ENCODE measurements at places on chromosomes 2 and 18.

- no peak for DNase-seq
Measured at GRCh38 chr2:72118951-72119350, 28.7 kb downstream of the CYP26B1 start.

GRCh38 chr2:51013079-51013932, 18.6 kb downstream of the NRXN1 start:
- no peak for DNase-seq

DNA sequence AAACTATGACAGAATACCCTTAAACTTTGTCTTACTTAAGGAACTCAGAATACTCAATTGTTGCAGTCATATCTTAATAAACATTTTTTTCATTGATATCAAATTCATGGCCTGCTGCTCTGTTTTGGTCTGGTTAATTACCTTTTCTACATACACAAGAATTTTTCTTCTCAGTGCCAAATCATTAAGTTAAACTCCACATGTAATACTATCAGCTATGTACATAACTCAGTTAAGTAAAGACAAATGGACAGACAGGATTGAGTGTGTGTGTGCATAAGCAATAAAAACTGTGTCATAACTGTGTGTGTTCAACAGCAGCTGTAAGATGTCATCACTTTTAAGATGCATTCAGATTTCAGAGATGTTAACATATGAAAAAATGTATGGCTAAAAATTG, 34.4 kb downstream of the VRK2 start:
- no peak for DNase-seq

DNA sequence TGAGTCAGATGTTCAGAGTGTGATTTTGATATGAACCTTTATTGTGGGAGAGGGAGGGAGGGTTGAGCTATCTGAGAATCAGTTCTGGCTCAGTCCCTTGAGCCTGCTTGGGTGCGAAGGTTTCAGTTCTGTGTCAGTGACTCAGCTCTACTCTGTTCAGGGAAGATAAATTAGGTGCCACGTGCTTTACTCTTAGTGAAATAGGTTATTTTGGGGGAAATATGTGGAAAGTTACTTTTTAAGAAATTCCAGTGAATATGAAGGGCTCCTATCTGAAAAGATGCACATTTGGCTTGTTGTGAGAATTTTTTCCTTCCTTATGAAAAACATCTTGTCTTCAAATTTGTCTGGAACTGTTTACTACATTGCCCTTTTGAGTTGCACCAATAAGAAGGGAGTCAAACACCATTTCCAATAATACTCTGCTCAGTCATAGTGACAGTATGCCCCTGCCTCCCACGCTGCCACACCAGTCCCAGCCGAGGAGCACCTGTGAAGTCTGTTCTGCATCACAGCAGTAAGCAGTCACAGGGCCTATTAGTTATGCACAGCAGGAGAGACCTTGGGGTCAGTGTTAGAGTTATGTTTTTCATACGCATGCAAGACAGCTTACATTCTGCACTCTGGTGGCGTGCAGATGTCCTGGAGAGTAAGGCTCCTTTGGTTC, 32.8 kb upstream of the DNAH7 start:
- no peak for DNase-seq

DNA sequence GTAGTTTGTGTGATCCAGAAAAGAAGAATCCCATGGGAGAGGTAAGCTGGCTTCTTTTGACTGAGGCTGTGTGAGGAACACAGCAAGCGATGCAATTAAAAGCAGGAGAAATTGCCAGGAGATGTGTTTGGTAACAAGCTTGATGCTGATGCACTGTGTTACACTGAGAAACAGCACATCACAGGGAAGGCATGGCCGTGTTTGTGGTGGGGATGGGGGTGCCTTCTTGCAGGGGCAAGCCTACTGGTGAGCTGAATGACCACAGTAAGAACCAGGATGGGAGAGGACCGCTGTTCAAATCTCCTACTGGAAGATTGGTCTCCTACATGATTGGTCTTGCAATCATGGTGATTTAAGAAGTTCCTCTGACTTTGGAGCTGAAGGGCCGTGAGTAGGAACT, 477.7 kb upstream of the HS6ST1 start:
- DNase-seq: no peak

DNA sequence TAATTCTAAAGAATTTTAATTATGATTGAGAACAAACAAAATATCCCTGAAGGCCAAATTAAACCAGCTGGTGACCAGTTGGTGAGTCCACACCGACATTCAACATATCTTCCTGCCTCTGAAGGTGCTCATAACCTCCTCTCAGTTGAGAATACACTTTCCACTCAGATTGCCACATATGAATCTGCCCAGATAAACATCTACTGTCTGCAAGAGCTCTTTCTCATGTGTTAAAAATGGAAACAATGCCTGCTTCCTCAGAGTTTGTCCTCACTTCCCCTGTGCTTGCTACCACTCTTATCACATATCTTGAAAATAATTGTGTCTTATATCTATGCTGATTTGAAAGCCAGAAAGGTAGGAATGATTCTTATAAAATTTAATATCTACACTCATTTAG, 177.7 kb upstream of the GULP1 start:
- no peak for DNase-seq

DNA sequence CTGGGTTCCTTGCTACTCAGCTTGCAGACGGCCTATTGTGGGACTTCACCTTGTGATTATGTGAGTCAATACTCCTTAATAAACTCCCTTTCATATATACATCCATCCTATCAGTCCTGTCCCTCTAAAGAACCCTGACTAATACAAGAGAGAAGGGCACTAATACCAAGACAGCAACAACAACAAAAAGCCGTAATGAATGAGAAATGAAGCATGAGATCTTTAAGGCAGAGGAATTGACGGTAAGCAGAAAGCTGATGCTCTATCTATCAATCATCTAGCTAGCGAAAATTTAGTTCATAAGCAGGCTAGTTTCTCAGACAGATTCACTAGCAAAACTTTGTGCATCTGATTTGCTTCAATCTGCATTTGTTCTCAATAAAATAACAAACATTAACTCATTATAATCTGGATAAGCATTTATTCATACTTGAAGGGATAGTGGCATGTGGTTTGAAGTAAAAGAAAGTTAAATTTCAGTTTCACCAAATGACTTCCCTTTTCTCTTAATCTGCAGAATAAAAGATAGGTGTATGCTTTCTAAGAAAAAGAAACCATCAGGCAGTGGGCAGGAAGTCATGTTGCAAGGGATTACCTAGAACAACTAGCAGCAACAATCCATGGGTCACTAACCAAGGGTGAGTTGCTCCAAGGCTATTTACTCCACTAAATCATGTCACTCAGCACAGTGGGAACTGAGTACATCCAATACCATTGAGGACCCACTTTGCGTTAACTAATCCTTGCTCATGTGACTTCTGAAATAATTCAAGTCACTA, 376.5 kb downstream of the TMEM182 start:
- DNase-seq: no peak

DNA sequence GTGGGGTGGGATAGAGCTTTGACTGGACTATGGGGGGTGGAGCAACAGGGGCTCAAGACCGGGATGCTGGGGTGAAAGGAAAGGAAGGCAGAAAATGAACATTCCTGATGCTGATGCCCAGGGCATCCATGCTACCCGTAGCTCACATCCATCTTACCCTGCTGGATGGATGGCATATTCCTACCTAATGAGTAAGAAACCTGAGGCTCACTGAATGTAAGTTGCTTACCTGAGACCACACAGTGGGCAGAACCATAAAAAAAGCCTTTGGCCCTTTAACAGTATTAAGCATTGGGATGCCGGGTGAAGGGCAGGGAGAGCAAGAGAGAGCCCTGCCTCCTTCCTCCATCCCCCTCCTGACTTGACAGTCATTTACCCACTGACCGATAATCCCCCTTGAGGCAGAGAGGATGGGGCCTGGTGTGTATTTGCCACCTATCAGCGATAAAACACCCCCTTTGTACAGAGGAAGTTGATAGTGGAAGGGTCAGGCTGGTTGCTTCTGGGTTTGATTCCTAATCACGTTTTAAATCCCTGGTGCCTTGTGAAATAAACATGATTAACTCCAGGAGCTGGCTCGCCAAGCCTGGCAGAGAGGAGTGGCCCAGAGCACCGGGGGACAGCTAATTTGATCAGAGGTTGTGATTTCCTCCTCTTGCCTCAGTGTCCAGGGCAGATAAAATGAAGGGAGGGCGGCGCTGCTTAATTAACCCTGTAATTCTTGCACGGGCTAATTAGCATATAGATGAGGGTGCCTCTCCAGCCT, 105.9 kb upstream of the HS6ST1 start:
- no peak for DNase-seq

DNA sequence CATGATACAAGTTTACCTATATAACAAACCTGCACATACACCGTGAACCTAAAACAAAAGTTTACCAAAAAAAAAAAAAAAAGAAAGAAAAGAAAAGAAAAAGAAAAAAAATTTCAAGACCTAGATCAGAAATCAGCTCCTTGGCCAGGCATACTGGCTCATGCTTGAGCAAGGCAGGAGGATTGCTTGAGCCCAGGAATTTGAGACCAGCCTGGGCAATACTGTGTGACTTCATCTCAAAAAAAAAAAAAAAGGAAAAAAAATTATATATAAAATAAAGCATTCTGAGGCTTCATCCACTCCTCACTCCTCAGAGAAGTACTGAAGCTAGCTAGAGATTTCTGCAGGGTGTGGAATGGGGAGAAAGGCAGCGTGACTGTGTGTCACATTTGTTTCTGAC, 11.8 kb upstream of the PROC start:
- no peak for DNase-seq

- DNase-seq: no peak
Measured at GRCh38 chr2:191115804-191116203, 35.0 kb downstream of the STAT4 start.

- DNase-seq: no peak
Measured at GRCh38 chr2:239920693-239921365, 104.3 kb downstream of the NDUFA10 start.

DNA sequence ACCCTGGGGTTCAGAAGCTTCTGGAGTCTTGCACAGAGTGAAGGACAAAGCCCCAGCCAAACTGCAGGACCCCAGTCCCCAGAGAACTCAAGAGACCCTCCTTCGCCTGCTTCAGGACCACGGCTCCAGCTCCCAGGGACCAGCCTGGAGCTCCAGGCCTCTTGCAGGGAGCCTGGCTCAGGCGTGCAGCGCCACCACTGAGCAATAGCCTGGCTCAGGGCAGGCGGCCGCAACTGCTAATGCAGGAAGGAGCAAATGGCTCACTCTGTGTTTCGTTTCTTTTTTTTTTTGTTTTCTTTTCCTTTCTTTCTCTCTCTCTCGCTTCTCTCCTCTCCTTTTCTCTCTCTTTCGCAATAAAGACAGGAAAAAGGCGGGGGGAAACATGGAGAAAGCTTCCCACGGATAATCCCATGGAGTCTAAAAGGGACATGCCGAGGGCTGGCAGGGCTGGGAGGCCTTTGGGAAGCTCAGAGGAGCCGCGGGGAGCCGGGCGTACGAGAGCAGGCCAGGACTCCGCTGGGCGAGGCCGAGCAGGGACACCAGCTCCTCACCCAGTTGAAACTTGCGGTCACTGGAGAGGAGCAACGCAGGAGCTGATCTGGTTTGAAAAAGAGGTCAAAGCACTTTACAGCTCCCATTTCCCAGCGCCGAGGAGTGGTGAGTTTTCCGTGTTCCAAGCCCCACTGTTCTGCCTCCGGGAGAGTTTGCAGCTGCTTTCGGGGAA, 244.8 kb downstream of the TWIST2 start:
- no peak for DNase-seq

Measured in CD4-positive, alpha-beta T cell treated with Interleukin-10 for 1 hour (primary cell).